T-helper 2 cell treated with Interferon-gamma antibody and Interleukin-4, amounts not matched to agents 5 μg/mL and 100 μg/mL, for 36 hours (primary cell): ENCODE measurements at places on chromosomes 13 and 19.
A peak's percentile ranks its signal among the peaks of the same experiment; 100 is the strongest.

DNA sequence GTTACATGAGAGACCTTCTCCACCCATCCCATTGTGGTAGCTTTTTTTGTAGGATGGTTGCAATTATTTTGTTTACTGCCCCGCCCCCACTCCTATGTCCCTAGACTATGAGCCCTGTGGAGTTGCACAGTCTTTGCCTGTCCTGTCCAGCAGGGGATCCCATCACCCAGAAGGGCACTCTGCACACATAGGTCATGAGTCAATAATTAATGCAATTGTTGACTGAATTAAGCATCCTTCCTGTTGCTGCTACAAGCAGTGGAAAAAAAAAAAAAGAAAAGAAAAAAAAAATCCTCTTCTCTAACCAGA, 14.2 kb downstream of the C19orf81 start:
- H3K4me1 ChIP-seq = peaks cover 2% of the 10 kb centered on the region
- H3K27me3 ChIP-seq = peaks cover 30% of the 10 kb centered on the region
- no peak for DNase-seq
- H3K27ac ChIP-seq = peak overlapping the region; percentile 24
- H3K4me3 ChIP-seq = no peak overlapping the region

DNA sequence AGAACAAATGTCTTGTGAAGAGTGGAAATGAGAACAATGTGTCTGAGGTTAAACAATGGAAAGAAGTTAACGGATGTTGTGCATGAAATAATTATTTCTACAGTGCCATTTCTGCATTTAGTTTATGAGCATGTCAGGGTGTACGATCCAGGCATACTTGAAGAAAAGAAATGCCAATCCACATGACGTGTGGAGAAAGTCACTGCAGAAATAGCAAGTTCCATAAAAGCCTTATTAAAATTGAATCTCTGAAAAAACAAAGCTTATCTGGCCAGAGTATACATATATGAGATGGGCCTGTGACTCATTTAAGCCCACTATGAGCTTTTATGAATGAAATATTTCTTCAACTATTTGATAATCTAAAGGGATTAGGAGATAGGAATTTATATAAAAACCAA, 426.1 kb downstream of the EFNB2 start:
- no peaks in the 10 kb centered on the region for H3K4me1 ChIP-seq
- DNase-seq = no peak
- no peak overlapping the region for H3K4me3 ChIP-seq
- no peaks in the 10 kb centered on the region for H3K27me3 ChIP-seq
- no peaks in the 10 kb centered on the region for H3K36me3 ChIP-seq

DNA sequence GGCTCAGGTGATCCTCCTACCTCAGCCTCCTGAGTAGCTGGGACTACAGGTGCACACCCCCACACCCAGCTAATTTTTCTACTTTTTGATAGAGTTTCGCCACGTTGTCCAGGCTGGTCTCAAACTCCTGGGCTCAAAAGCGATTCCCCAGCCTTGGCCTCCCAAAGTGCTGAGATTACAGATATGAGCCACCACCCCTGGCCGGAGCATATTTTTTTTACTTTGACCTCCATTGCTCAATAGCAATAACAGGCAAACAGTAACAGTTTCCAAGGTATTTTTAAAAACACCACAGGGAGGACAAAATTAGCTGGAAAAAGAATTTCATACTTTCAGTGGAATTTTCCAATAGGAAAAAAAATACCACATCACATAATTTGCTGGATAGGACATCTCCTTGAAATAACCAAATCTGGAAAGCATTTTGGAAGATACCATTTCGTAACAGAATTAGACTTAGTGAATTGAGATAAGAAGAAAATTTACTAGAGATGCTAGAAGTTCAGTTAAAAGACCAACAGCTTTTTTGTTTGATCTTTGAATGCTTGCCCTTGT, 5.2 kb downstream of the DUXA start:
- DNase-seq = no peak
- no peaks in the 10 kb centered on the region for H3K27me3 ChIP-seq
- H3K4me3 ChIP-seq = no peak overlapping the region
- H3K27ac ChIP-seq = no peak overlapping the region

DNA sequence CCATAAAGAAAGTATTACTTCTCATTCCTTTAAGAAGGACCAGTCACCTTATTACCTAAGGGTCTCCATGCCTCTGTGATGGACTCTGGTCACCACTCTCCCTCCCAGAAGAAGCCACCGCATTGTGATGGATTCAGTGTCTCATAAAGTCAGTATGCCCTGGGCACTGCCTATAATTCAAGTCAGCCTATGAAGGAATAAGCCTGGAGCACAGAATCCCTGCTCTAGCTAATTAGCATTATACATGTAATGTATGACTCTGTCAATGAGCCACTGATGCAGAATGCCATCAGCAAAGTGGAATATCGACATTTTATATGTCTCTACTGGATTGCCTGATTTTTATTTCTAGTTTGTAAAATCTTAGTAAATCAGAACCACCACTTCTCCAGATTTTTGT, 14.9 kb upstream of the FREM2 start:
- DNase-seq = no peak
- H3K27me3 ChIP-seq = no peaks in the 10 kb centered on the region
- H3K4me3 ChIP-seq = no peak overlapping the region
- H3K4me1 ChIP-seq = no peaks in the 10 kb centered on the region
- no peaks in the 10 kb centered on the region for H3K36me3 ChIP-seq
- H3K27ac ChIP-seq = no peak overlapping the region

DNA sequence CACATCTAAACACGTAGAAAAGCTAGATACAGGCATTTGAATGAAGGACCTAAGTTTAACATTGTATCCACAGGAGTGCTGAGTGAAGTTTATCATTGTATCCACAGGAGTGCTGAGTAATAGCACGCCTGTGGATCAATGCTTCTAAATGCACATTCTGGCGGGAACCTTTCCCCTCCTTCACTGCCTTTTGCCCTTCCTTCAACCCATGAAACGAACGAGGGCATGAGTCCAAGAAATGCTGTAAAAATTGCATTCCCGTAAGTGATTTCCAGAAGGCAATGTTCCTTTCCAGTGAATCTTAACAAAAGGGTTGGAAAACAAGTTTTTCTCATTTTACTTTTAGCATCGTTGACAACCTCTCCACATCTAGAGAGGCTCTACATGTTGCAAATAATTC, 88.1 kb downstream of the ZDHHC20 start:
- H3K27me3 ChIP-seq = no peaks in the 10 kb centered on the region
- H3K4me1 ChIP-seq = no peaks in the 10 kb centered on the region
- peaks cover 4% of the 10 kb centered on the region for H3K36me3 ChIP-seq

GRCh38 chr13:46515803-46516202, 37.2 kb upstream of the LRCH1 start:
- peaks cover 4% of the 10 kb centered on the region for H3K4me1 ChIP-seq
- no peak overlapping the region for H3K4me3 ChIP-seq
- peaks cover 38% of the 10 kb centered on the region for H3K27me3 ChIP-seq
- DNase-seq = no peak
- H3K36me3 ChIP-seq = no peaks in the 10 kb centered on the region

DNA sequence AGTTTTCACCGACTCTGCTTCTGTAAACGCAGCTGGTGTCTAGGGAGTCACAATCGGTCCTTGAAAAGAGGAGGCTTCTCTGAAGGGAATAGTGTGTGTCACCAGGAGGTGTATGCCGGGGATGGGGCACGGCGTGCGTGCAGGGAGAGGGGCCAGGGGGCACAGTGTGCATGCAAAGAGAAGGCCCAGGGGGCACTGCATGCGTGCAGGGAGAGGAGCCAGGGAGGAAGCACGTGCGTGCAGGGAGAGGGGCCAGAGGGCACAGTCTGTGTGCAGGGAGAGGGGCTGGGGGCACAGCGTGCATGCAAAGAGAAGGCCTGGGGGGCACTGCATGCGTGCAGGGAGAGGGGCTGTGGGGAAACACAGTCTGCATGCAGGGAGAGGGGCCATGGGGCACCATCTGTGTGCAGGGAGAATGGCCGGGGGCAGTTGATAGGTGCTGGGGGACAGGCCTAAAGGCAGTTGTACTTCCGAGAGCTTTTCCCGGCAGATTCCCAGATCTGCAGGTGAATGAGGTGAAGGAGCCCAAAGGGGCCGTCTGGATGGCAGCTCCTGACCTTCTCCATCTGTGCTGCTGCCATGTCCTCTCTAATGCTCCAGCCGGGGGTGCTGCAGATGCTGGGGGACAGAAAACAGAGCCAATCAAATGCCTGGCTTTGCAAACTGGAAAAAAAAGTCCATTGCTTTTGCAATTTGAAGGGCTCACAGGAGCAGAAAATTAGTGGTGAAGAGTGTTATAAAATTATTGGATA, 36.4 kb downstream of the ATP11A start:
- no peaks in the 10 kb centered on the region for H3K36me3 ChIP-seq
- H3K4me3 ChIP-seq = no peak overlapping the region
- H3K27me3 ChIP-seq = no peaks in the 10 kb centered on the region
- DNase-seq = no peak
- H3K4me1 ChIP-seq = peaks cover 12% of the 10 kb centered on the region
- no peak overlapping the region for H3K27ac ChIP-seq

GRCh38 chr13:29886446-29886845, 36.0 kb upstream of the UBL3 start:
- no peak overlapping the region for H3K27ac ChIP-seq
- no peaks in the 10 kb centered on the region for H3K27me3 ChIP-seq
- H3K4me1 ChIP-seq = peaks cover 18% of the 10 kb centered on the region
- no peaks in the 10 kb centered on the region for H3K36me3 ChIP-seq

DNA sequence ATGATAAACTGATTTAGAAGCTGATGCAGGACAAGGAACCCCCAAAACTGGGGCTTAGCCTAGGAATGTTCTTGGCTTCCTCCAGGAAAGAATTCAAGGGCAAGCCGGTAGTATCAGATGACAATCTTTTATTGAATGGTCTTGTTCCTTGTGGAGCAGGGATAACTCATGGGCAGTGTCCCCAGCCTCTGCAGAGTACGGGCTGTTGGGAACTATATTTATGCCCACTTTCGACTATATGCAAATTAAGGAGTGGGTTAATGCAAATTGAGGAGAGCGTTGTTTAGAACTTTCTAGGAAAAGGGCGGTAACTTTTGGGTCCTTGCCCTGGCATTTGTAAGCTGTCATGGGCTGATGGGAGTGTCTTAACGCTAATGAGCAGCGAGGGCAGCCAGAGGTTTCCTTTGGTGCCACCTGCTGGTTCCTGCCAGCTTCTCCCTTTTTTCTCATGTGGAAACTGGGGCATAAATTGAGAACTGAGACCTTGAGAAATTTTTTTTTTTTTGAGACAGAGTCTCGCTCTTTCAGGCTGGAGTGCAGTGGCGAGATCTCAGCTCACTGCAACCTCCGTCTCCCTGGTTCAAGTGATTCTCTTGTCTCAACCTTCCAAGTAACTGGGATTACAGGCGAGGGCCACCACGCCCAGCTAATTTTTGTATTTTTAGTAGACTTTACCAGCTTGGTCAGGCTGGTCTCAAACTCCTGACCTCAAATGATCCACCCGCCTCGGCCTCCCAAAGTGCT, 79.4 kb upstream of the ABCC4 start:
- no peak overlapping the region for H3K27ac ChIP-seq
- no peaks in the 10 kb centered on the region for H3K36me3 ChIP-seq
- no peak overlapping the region for H3K4me3 ChIP-seq

DNA sequence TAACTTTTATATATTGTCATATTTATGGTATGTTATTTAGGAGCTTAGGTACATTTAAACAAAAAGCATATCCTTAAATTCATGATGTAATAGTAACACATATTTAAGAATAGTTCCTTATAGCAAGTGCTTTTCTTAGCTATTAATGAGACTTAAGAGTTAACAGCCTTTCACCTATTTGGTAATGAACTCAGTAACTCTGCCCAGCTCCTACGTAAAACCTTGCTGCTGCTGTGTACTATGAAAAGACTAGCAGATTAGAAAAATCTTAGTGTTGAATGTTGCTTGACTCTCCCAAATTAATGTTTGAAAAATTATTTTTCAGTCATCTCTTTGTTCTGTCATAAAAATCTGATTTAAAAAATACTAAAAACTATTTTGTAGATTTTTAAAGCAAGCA, 6.9 kb downstream of the GPR180 start:
- no peak for DNase-seq
- H3K36me3 ChIP-seq = peaks cover 31% of the 10 kb centered on the region
- no peak overlapping the region for H3K27ac ChIP-seq
- H3K27me3 ChIP-seq = no peaks in the 10 kb centered on the region
- no peak overlapping the region for H3K4me3 ChIP-seq

DNA sequence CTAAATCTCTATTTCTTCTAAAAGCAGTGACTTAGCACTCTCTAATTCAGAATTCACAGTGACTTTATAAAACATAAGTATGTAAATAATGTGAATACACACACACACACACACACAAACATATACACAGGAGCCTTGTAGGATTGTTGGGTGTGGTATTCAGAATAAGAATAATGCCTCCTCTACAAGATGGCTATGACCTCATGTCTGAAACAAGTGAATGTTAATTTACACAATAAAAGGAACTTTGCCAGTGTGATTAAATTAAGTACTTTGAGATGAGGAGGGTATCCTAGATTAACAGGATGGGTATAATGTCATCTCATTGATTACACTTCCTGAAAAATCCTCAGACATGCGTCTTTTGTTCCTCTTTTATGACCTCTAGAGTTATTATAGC, 234.6 kb downstream of the SLITRK6 start:
- no peaks in the 10 kb centered on the region for H3K27me3 ChIP-seq
- H3K4me1 ChIP-seq = no peaks in the 10 kb centered on the region
- no peak overlapping the region for H3K4me3 ChIP-seq
- H3K27ac ChIP-seq = no peak overlapping the region
- H3K36me3 ChIP-seq = no peaks in the 10 kb centered on the region

DNA sequence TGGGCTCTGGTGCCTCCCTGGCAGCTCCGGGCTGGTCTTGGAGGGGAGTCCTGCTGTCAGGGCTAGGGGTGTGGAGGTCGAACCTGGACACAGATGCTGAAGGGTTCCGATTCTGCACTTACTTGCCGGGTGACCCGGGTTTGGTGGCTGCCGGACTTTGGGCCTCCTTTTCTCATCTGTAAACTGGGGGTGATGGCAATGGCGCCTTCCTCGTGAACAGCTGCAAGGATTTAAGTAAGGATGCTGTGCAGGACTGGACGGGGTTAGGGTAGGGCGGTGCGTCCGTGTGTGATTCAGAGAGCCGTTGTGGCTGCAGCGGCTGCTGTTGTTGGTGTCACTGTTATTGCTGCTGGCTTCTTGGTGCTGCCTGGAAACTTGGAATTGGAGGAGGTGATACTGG, 2.4 kb downstream of the HPN start:
- peaks cover 16% of the 10 kb centered on the region for H3K4me1 ChIP-seq
- no peak overlapping the region for H3K4me3 ChIP-seq
- peaks cover 10% of the 10 kb centered on the region for H3K27me3 ChIP-seq
- H3K36me3 ChIP-seq = no peaks in the 10 kb centered on the region
- DNase-seq = no peak

DNA sequence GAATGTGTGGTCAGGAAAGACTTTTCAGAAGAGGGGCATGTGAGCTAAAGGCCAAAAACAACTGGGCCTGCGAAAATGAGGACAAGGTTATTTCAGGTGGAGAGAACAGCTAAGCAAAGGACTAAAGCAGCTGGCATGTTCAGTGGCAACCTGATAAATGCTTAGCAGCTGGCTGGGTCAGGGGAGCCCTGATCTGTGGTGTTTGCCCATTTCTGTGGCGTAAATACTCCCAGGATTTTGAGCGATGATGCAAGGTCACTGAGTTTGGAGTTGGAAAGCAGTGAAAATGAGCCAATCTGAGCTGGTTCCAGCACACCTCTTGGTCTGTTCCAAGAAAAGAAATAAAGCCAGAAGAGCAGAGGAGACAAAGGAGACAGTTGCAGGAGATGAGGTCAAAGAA, 704.3 kb downstream of the UQCRFS1 start:
- DNase-seq = no peak
- H3K27me3 ChIP-seq = no peaks in the 10 kb centered on the region
- H3K4me3 ChIP-seq = no peak overlapping the region
- H3K27ac ChIP-seq = no peak overlapping the region
- no peaks in the 10 kb centered on the region for H3K36me3 ChIP-seq

GRCh38 chr19:34975056-34975455, 11.0 kb upstream of the ZNF792 start:
- peaks cover 6% of the 10 kb centered on the region for H3K4me1 ChIP-seq
- no peaks in the 10 kb centered on the region for H3K36me3 ChIP-seq
- peaks cover 4% of the 10 kb centered on the region for H3K27me3 ChIP-seq
